ENCODE measurements at places on chromosomes 6 and 20. TPM values are rescaled to one million over a fixed set of nuclear protein-coding genes. Genes with fewer than 3 reads are reported as not detected.

KHDC1L gene
- total RNA-seq: not detected

TTPAL gene
- 2.9 TPM for total RNA-seq

OTOR gene
- not detected for total RNA-seq

SIRPD gene
- not detected for total RNA-seq

SLC26A8 gene
- not detected for total RNA-seq

LST1 gene
- total RNA-seq: 9.0 TPM

SYNDIG1 gene
- total RNA-seq: 15.8 TPM

NKX2-4 gene
- total RNA-seq: not detected

PLTP gene
- 156 TPM for total RNA-seq

NT5E gene
- 5.6 TPM for total RNA-seq

DNA sequence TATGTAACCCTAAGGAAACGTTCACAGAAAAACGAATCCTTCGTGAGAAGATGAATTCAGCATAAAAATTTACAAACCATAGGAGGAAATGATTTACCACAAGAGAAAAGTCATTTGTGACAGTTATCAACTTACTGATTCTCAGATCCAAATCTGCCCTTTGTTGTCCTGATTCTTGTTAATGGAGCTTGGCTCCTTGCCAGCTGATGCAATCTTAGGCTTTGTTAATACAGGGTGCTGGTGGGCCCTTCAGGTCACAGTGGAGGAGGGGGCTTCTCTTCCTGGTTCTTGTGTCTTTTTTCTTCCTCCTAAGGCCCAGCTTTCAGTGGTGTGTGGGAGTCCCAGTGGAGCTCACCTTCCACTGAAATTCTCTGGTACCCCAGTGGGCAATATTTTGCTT is 108.4 kb upstream of the MAP3K7 start:
- DNase-seq: no peak

GRCh38 chr6:34928695-34929094 is 39.6 kb downstream of the ANKS1A start:
- DNase-seq: no peak

- DNase-seq: no peak
Measured at GRCh38 chr6:116629563-116629981, 13.3 kb downstream of the RSPH4A start.

DNA sequence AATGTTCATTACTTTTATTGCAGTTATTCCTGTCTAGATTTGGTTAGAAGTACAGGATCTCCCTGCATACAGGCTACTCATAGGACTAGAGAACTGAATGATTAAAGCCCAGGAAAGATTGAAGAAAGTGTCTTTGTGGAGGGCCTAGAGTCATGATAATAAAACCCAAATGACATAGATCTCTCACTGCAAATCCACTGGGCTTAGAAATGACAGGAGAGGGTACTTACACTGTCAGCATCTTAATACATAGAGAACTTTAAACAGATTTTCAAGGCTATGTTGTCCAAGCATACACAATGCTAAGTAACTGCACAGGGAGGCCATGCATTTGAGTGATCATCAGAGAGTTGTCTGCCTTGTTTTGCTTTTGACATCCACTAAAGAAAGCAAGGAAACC is 383.8 kb upstream of the MAP3K7 start:
- DNase-seq: no peak

GRCh38 chr6:129713806-129714333 is 3.9 kb upstream of the ARHGAP18 start:
- DNase-seq: no peak

- no peak for DNase-seq
Measured at GRCh38 chr6:77987035-77987384, 334.2 kb downstream of the MEI4 start.

- no peak for DNase-seq
Measured at GRCh38 chr6:16547587-16547986, 213.7 kb downstream of the ATXN1 start.

DNA sequence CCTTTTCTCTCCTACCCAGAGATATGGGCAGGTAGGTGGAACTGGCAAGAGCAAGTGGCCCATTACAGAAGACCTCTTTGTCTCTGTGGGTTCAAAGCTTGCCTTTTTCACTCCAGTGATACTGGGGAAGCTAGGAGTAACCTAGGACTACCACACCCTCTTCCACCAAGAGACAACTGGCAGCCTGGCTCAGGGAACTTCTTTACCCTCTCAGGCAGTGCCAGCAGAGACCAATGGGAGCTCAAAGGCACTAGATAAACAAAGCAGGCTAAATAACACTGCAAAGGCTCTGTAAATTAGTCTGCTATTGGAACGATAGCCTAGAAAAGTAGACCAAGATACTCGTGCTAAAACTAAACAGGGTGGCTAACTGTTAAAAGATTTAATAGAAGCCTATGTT is 32.1 kb downstream of the ATRN start:
- DNase-seq: no peak

GRCh38 chr20:18851629-18852028 is 38.0 kb downstream of the SCP2D1 start:
- no peak for DNase-seq

DNA sequence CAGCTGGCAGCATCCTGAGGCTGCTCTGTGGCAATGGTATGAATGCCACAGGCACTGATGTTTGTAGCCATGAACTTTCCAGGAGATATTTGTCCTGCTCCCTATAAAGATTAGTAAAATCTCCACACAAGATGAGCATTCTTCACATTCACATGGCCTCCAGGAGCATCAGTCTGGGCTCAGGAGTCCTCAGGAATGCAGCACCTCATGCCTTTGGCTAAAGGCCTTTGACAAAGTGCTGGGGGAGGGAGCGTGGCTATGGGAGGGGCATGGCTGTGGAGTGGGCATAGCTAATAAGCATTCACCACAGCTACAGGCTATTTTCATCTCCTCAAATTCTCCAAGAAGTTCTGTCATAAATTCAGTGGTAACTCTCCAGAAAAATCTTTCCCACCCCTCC is 90.5 kb upstream of the LY86 start:
- no peak for DNase-seq

GRCh38 chr20:24871480-24872213 is 77.4 kb upstream of the CST7 start:
- DNase-seq: no peak

DNA sequence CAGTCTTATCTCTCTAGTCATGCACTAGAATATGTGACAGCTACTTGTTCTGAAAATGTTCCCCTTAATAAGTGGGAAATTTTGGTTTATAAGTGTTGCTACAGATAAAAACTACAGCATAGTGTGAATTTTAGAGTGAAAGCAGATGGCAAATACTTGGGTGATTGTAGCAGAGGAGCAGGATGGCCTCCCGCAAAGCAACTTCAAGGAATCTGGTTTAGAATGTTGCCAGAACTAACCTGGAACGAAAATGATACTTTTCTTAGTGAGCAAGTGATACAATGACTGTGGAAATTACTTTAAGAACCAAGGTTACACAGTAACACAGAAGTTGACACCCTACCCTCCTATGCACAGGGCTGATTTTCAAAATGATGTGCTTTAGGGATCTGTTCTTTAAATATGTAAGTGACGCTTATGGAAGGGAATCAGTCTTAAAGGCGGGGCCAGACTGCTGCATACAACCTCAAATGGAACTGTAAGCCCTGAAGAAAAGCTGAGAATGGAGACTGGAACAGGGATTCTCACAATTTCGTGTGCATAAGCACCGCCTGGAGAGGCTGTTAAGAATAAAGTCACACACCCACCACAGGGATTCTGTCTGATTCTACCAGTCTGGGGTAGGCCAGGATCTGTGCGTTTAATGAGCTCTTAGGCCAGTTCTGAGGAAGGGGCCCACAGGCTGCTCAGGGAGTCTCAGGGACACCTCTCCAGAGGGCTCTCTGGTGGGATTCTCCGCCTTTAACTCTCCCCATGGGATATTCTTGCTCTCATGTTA is 97.9 kb downstream of the FYN start:
- no peak for DNase-seq

- DNase-seq: no peak
Measured at GRCh38 chr20:51059862-51060261, 37.0 kb upstream of the KCNG1 start.

- no peak for DNase-seq
Measured at GRCh38 chr20:57843941-57844625, 134.3 kb upstream of the PMEPA1 start.

DNA sequence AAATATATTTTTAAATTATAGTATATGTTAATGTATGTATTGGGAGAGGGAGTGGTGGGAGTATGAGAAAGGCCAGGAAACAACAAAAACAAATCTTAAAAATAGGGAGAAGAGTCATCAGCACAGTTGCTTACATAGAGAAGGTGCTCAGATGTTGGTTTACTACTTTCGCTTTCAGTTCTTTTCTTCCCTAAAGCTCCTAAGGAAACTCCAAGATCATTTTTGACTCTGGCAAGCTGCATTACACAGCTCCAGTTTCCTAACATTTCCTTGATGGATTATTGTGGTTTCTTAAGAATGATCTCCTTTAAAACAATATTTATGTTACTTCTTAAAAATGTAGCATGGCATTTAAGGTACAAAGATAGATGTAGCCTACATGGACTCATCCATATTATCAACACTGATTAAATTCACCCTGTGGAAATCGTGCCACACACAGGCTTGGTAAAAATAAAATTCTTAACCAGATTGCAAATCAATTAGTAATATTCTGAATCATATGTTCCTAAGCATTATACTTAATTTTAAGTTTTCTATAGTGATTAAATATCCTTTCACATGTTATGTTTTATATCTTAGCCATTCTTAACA is 118.0 kb upstream of the MAN1A1 start:
- DNase-seq: no peak

DNA sequence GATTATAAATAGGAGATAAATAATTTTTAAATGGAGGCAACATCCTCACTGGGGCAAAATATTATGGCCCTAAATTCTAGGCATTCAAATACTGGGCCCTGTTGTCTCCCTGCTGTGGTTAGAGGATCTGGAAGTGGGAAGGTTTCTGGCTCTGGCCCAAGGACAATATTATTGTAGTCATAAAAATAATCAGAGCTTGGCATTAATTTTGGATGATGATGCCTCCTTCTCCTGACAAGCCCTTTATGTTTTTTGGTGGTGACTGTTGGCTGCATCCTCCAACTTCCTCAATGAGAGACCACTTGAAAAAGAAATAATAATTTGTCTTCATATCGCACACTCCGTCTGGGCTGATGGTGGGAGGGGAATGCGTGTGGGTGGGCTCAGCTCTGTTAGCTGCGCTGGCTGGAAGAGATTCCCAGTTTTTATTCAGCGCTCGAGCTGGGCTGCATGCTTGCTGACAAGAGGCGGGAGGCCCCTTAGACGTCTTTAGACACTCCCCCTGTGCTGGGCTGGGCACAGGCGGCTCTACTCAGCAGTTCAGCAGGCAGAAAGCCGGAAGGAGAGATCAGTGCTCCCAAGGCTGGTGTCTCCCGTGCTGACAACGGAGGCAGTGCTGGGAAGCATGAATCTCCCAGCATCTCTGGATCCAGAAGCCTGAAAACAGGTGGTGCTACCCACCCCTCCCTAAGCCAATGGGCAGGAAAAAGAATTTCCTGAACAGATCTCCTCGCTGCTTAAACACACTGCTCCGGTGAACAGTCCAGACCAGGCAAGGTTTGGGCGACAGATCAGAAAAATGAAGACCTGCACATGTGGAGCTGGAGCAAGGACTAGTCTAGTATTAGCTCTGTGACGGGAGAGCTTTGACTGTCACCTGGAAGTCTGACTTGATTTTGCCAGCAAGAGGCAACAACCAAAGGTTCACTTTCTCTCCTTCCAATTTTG is 97.7 kb downstream of the SYCP2 start:
- DNase-seq: no peak

All from Right ventricle myocardium inferior (tissue), 1 donor.